ENCODE measurements at places on chromosomes 12 and 14.
A peak's percentile ranks its signal among the peaks of the same experiment; 100 is the strongest.

DNA sequence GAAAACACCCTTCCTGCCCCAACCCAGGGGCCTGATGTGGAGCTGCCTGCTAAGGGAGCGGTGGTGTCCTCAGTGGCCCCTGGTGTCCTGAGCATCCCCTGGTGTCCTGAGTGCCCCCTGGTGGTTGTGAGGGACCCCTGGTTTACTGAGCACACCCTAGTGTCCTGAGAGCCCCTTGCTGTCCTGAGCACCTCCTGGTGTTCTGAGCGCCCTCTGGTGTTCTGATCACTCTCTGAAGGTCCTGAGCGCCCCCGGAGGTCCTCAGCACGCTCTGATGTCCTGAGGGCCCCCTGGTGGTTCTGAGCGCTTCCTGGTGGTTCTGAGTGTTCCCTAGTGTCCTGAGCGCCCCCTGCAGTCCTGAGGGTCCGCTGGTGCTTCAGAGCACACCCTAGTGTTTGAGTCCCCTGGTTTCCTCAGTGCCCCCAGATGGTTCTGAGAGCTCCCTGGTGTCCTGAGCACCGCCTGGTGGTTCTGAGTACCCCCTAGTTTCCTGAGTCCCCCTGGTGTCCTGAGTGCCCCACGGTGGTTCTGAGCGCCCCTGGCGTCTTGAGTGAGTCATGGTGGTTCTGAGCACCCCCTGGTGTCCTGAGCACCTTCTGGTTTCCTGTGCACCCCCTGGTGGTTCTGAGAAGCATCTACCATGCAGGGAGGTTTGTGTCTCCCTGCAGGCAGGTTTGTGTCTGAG is 1004.2 kb downstream of the TMEM121 start:
- DNase-seq, result no peak

GRCh38 chr14:51585055-51585454 is 66.7 kb upstream of the FRMD6 start:
- no peak for DNase-seq

- DNase-seq, result peak; percentile 34
These were observed 5.7 kb downstream of the CACNA2D4 start for GRCh38 chr12:1912580-1913376.

GRCh38 chr14:30874999-30875787 is 834 bp downstream of the COCH start:
- DNase-seq, result no peak

Data from adrenal gland (tissue), 19 donors.